Activated naive CD8-positive, alpha-beta T cell treated with anti-CD3 and anti-CD28 coated beads for 36 hours (primary cell): ENCODE measurements at places on chromosomes 16 and 17. TPM values are rescaled to one million over a fixed set of nuclear protein-coding genes. Genes with fewer than 3 reads are reported as not detected.

Gene KRT40
- total RNA-seq = not detected

Gene KRTAP9-8
- total RNA-seq = not detected

Gene KRTAP1-1
- not detected for total RNA-seq

Gene HS3ST3B1
- 5.8 TPM for total RNA-seq

Gene DHRS7C
- not detected for total RNA-seq

Gene KRT31
- total RNA-seq = not detected

Gene FN3K
- total RNA-seq = 2.4 TPM

Gene CTF1
- total RNA-seq = 0.16 TPM

DNA sequence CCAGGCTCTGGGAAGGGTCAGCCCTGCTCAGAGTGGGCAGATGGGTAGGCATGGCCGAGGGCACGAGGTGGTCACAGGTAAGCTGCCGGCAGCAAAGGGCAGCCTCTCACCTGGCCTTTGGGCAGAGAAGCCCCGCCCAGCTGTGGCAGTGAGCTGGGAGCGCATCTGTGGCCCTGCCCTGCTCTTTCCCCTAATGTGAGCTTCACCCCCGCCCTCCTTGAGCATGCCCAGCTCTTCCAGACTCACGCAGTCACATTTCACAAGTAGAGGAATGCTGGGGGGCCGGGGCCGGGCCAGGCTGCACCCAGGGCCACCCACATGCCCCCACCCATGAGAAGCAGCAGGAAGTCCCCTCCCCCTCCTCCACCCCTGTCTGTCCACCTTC, 40.7 kb upstream of the SLC38A10 start:
- H3K36me3 ChIP-seq = no peaks in the 10 kb centered on the region
- no peak for DNase-seq
- no peaks in the 10 kb centered on the region for H3K4me1 ChIP-seq
- no peak overlapping the region for H3K27ac ChIP-seq
- no peak overlapping the region for H3K4me3 ChIP-seq
- H3K27me3 ChIP-seq = peaks cover 41% of the 10 kb centered on the region

- H3K27ac ChIP-seq = no peak overlapping the region
- H3K27me3 ChIP-seq = no peaks in the 10 kb centered on the region
- H3K4me1 ChIP-seq = no peaks in the 10 kb centered on the region
- no peaks in the 10 kb centered on the region for H3K36me3 ChIP-seq
Observed at GRCh38 chr17:69898601-69899000, 176.4 kb upstream of the KCNJ16 start.

- no peaks in the 10 kb centered on the region for H3K4me1 ChIP-seq
- no peak overlapping the region for H3K4me3 ChIP-seq
- peaks cover 24% of the 10 kb centered on the region for H3K27me3 ChIP-seq
- no peaks in the 10 kb centered on the region for H3K36me3 ChIP-seq
- no peak for DNase-seq
- H3K27ac ChIP-seq = no peak overlapping the region
Observed at GRCh38 chr16:9151597-9151996, 60.2 kb downstream of the HAPSTR1 start.

DNA sequence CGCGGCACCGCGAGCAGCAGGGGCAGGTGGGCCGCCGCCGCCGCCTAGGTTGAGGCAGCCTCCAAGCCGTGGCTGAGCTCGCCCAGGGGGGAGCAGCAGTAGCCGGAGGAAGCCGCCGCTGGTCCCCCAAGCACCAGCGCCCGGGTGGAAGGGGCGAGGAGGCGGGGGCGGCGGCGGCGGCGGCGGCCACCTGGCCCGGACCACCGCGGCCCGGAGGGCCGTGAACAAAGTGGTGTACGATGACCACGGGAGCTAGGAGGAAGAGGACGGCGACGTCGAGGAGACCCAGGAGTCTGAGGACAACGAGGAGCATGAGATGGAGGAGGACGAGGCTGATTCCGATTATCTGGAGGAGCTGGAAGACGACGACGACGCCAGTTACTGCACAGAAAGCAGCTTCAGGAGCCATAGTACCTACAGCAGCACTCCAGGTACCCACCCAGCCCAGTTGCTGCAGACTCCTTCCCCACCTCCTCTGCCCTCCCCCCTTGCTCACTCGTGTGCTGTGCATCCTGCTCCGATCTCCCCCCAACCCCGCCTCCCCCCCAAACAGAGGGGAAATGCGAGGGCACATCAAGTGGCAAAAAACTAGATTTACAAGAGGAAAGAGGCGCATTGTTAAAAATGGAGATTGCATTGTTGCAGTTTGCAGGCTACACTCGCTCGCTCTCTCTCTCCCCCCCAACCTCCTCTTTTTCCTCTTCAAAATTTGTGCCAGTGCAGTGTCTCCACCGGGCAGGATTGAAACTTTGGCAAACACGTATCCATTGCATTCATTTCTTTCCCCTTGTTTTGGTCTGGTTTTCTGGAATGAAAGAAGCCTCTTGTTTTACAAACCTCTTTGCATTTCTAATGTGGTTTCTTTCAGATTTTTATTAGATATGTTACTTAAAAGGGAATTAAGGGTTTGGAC, 41.8 kb upstream of the AMZ2 start:
- peaks cover 17% of the 10 kb centered on the region for H3K27me3 ChIP-seq
- DNase-seq = peak; percentile 22
- peaks cover 22% of the 10 kb centered on the region for H3K4me1 ChIP-seq
- H3K36me3 ChIP-seq = peaks cover 6% of the 10 kb centered on the region

GRCh38 chr16:8138666-8139065, 451.6 kb downstream of the TMEM114 start:
- H3K4me1 ChIP-seq = no peaks in the 10 kb centered on the region
- H3K27ac ChIP-seq = no peak overlapping the region
- no peak overlapping the region for H3K4me3 ChIP-seq
- no peaks in the 10 kb centered on the region for H3K36me3 ChIP-seq

DNA sequence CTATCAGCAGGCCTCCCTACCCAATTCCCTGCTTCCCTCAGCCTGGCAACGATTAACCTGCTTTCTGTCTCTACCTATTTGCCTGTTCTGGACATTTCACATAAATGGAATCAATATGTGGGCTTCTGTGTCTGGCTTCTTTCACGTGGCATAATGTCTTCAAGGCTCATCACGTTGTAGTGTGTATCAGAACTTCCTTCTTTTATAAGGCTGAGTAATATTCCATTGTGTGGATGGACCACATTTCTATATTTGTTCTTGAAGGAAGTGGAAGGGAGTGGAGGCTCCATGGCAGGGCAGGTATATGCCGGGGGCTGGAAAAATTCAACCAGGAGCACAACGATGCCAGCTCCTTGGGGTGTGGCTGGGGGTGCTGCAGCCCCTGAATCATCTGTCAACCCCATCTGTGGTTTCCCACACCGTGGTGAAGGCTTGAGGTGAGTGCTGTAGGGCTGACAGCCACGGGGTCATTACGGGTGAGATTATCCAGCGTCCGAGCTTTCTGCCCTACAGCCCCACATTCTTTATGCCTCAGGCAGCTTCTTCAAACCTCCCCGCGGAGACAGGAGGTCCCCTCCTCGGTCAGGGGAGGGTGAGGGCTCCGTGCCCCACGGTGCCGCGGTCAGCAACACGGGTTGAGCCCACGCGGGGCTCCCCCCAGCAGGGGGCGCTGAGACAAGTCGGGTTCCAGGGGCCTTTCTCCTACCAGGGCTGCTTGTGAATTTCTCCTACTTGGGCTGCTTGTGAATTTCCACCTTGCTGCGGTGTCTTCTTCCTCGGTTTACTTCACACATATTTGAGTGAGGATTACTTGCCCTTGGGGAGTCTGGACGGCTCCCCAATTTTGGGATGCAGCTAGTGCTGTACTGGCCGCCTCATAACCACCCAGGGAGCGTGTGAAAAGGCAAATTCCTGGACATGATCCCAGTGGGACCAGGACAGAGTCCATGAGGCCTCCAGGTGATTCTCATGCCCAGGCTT, 18.3 kb upstream of the WFIKKN2 start:
- H3K4me3 ChIP-seq = no peak overlapping the region
- no peak overlapping the region for H3K27ac ChIP-seq

- no peaks in the 10 kb centered on the region for H3K4me1 ChIP-seq
- no peak overlapping the region for H3K4me3 ChIP-seq
- DNase-seq = no peak
- H3K36me3 ChIP-seq = no peaks in the 10 kb centered on the region
- H3K27me3 ChIP-seq = peaks cover 36% of the 10 kb centered on the region
Observed at GRCh38 chr16:10188236-10188635, 6.0 kb upstream of the GRIN2A start.

DNA sequence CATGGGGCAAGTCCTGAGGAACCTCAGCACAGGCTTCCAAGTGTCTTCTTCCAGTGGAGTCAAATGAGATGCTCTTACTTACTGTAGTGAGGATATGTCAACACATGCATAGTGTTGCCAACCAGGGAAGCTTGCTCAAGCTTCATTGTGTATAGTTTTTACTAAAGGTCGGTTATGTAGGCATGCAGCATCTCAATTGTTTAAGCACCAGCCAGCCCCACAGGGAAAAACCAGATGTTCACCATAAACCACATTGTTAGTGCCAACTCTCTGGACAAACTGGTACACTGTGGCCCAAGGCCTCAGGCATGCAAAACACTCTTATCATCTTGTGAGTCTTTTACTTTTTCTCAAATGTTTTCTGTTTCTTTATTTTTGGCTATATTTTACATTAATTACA, 152.1 kb downstream of the PHKB start:
- peaks cover 50% of the 10 kb centered on the region for H3K36me3 ChIP-seq
- no peaks in the 10 kb centered on the region for H3K27me3 ChIP-seq
- no peak for DNase-seq
- no peak overlapping the region for H3K4me3 ChIP-seq
- H3K4me1 ChIP-seq = no peaks in the 10 kb centered on the region

- peaks cover 34% of the 10 kb centered on the region for H3K4me1 ChIP-seq
- H3K4me3 ChIP-seq = no peak overlapping the region
- no peak overlapping the region for H3K27ac ChIP-seq
- no peak for DNase-seq
Observed at GRCh38 chr16:17461951-17462729, 8.6 kb downstream of the XYLT1 start.

DNA sequence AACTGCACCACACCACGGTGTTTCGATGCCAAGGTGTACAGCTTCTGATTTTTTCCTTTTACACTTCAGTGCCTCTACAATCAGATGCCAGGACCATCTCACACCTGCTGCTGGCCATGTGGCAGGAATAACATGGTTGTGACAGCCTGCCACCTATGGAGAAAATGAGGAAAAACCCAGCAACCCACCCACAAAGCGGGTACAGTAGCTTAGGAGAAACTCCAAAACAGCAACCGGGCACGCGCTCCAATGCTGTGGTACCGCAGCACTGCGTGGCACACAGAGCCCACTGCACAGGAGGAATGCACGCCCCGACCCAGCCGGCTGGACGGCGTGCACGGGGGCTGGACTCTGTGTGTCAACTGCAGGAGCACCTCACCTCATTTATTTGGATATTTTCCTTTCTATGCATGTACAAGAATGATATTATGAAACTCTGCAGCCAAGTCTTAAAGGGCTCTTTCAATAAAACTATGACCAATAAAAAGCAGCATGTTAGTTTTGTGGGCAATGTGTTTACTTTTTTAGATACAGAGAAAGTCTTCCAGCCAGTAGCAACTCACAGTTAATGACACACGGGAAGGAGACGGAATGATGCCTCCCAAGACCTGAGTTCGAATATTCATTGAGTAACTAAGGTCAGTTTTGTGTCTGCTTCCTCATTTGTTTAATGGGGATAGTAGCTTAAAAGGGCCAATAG, 45.9 kb downstream of the MAP1LC3B start:
- DNase-seq = no peak
- H3K36me3 ChIP-seq = peaks cover 7% of the 10 kb centered on the region
- H3K4me1 ChIP-seq = peaks cover 26% of the 10 kb centered on the region
- H3K4me3 ChIP-seq = no peak overlapping the region

DNA sequence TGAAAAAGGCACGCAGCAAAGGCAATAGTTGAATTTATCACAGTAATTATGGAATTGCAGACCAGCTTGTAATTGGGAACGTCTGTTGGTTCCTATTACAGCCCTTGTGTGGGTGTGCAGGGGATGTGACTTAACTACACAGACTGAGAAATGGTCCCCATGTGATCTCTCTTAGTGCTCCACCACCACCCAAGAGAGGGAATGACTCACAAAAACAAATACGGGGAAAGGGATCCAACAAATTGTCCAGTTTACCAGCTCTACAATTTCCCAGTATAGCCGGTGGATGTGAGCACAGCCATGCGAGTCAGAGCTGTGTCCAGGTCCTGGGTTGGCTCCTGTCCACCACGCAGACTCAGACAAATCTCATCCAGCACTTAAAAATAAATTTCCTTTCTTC, 337.9 kb downstream of the GRIN2A start:
- H3K36me3 ChIP-seq = no peaks in the 10 kb centered on the region
- no peak overlapping the region for H3K4me3 ChIP-seq
- H3K27me3 ChIP-seq = peaks cover 4% of the 10 kb centered on the region
- DNase-seq = no peak
- no peak overlapping the region for H3K27ac ChIP-seq
- H3K4me1 ChIP-seq = no peaks in the 10 kb centered on the region

- no peaks in the 10 kb centered on the region for H3K27me3 ChIP-seq
- DNase-seq = no peak
- peak overlapping the region; percentile 76 for H3K27ac ChIP-seq
- H3K4me3 ChIP-seq = no peak overlapping the region
- peaks cover 9% of the 10 kb centered on the region for H3K36me3 ChIP-seq
Observed at GRCh38 chr17:78718575-78719208, 63.4 kb downstream of the CYTH1 start.

DNA sequence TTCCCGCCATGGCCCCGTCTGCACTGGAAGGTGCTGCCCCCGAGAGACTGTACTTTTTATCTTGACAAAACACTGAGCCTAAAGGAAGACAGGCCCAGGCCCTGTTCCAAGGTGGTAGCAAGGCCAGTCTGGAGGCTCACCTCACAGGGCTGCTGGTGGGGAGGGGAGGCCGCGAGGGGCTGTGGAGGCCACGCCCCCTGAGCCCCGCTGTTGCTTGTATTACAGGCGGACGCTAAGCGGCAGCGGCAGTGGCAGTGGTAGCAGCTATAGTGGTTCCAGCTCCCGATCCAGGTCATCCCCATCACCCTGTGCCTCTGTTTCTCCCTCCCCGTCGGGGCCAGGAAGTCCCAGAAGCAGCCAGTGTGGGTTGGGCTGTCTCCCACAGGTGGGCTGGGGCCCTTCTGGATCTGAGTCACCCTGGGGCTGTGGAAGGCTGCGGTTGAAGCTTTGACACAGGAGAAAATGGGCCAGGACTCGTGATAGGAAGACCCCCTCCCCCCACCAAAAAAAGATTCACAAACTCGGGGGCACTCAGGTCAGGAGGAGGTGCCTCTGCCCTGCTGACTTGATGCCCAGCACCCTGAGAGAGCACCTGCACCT, 13.3 kb upstream of the IL17C start:
- peaks cover 8% of the 10 kb centered on the region for H3K36me3 ChIP-seq
- no peak for DNase-seq
- H3K27me3 ChIP-seq = no peaks in the 10 kb centered on the region

DNA sequence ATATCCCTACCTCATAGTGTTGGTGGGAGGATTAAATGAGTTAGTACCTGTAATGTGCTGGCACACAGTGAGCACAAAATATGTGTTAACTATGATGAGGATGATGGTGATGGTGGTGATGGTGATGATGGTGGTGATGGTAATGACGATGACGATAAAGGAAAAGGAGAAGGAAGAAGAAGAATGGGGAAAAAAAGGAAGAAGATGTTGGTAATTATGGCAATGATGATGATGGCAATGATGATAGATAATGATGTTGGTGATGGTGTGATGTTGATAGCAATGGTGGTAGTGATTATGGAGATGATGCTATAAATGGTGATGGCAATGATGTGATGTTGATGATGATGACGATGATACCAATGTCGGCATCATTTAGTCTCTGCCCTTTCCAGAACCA, 270.2 kb downstream of the GRIN2A start:
- DNase-seq = no peak
- H3K27ac ChIP-seq = no peak overlapping the region
- H3K4me3 ChIP-seq = no peak overlapping the region
- H3K27me3 ChIP-seq = no peaks in the 10 kb centered on the region
- H3K36me3 ChIP-seq = no peaks in the 10 kb centered on the region
